ENCODE measurements at places on chromosomes 11 and 22.

DNA sequence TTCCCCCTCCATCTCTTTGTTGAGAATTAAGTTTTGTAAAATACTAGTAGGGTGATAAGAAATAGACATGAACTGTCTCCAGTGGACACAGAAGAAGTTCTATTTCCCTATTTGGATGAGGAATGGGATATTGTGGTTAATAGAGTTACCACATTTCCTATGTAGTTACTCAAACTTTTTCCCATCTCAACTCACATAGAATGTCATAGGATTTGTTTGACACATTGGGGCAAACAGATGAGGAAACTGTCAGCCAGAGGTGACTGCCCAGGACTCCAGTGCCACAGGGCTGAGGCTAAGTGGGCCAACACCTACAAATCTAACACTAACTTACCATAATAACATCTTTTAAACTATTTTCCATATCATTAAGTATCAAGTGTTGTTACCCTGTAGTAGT, 58.3 kb downstream of the CCDC83 start:
- peak; percentile 31 for DNase-seq

DNA sequence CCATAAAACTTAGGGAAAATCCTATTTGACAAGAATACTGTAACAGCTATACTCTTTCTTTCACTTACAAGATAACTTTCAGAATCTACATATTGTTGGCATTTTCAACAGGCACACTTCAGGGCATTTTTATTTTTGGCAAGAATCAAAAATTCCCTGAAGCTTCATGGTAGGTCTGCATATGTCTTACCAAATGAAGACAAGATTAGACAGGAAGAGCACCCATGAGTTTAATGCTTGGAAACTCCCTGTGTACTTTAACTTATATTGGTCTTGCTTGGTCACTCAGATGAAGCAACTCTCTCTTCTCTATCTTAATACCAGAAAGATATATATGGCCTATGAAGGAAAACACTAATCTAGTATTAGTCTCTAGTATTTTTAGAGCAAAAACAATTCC, 137.7 kb downstream of the ATG16L2 start:
- no peak for DNase-seq

DNA sequence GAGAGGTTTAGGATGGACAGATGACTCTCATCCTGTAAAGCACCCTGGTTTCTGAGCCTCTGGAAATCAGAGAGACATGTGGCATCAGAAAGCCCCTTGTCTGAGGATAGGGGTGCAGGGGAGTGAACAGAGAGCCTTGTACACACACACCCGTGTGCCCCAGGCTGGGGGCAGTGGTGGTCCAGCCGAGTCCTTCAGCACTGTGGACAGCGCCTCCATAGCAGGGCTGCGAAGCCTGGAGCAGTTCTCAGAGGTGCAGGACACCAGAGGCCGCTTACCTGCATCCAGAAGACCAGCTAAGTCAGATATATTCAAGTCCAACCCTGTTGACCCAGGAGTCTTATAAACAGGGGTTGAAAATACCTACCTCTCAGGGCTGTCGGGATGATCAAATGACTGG, 11.5 kb upstream of the IGSF9B start:
- no peak for DNase-seq

GRCh38 chr11:606245-606644, 9.5 kb downstream of the IRF7 start:
- no peak for DNase-seq

DNA sequence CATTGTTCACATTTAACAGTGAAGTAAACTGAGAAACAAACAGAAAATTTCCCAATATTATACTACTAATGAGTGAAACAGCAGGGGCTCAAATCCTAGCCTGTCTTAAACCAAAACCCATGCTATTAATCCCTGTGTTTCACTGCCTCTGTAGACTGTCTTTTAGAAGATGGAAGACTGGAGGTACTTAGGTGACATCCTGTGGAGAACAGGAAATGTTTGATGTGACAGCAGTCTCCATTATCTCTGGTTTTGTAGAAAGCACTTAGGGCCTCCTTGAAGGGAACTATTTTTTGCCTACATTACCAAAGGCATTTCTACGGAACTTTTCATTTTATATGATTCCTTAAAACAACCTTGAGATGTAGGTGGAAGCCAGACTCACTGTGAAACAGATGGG, 288.1 kb upstream of the SORL1-AS1 start:
- no peak for DNase-seq

- no peak for DNase-seq
Measured at GRCh38 chr11:123033895-123034294, 28.0 kb downstream of the HSPA8 start.

DNA sequence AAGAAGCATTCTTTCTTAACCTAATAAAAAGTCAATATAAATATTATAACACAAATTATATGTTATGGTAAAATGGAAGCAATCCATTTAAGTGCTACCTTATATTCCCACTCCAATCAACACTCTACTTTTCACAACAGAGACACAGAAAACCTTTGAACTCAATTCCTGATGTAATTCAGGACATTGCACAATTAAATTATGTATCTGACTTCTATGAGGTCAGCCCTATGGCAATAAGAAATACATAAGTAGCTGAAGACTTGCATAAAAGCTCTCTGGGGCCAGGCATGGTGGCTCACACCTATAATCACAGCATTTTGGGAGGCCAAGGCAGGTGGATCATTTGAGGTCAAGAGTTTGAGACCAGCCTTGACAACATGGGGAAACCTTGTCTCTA, 6.8 kb downstream of the OR4D10 start:
- no peak for DNase-seq

- DNase-seq: no peak
Measured at GRCh38 chr11:125235071-125235471, 70.5 kb downstream of the PKNOX2 start.

- DNase-seq: peak; percentile 99
Measured at GRCh38 chr11:73271936-73272679, at the start of gene P2RY6. P2RY6 (plus strand) TSS chr11:73272338; CDS start chr11:73296519, 24,181 bp downstream.

DNA sequence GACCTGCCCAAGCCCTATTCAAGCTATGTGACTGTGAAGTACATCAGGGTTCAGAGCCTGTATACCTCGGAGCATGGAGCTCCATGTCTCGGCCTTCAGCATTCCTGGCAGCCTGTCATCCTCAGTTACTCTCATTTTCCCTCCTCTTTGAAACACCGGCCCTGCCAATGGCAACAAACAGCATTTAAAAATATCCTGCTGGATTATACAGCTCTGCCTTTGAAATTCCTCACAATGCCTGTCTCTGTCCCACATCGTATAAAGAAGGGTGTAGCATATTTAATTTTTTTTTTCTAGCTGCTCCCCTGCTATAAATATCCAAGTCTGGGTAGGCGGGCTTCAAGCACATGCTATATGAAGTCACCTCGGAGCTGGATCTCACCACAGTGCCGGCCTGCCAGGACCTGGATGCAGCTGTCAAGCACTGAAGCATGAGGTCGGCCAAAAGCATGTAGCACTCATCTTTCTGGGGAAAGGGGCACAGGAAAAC, 11.8 kb downstream of the ABTB2 start:
- DNase-seq: no peak

- DNase-seq: peak; percentile 33
Measured at GRCh38 chr11:46669711-46670139, 30.7 kb downstream of the ARHGAP1 start.

GRCh38 chr11:133172349-133172748, 360.0 kb downstream of the OPCML start:
- no peak for DNase-seq

DNA sequence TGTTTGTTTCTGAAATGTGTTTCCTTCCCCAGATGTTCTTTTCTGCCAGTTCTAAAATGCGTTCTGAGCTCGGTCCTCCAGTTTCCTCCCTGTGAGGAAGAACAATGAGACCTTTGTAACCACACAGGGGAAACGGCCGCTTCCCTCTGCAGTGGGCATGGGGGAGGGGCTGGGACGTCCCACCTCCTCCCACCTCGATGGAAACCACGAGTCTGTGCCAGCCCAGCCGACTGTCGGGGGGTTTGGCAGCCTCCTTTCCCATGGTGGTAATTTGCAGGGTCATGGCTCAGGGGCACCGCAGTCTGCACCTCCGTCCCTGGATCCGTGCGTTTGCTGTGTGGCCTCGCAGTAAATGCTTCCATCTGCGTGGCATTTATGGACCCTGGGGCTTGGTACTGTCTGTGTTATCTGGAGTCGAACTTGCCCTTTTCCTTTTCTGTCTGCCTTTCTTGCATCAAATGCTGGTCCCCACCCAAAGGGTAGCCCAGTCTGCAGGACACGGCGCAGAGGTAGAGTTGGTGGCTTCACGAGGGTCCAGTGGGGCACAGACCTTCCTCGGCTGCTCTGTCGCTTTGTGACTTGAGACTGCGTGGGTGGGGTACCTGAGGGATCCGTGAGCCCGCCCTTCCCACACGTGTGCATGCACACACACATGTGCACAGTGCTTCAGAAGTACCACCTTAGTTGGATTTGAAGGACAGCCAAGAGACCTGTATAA, 16.1 kb downstream of the LRP5 start:
- DNase-seq: peak; percentile 77

GRCh38 chr11:79708319-79708932, 267.6 kb upstream of the TENM4 start:
- DNase-seq: peak; percentile 69

DNA sequence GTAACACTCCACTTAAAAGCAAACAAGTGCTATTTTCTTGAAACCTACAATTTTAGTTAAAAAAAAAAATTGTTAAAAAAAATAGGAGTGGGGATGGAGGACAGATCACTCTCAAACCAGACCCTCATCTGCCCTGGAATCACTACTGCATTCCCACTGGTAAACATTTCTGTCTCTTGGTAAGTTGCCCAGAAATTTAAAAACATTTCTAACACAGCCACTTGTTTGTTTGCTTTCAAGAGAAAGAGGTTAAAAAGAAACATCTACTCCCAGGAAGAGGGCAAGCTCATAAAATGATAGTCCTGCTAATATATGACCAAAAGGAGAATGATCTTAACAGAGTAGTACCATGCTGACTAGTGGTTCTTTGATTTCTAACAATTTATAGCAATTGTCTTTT, 83.3 kb downstream of the SGSM3 start:
- DNase-seq: no peak

DNA sequence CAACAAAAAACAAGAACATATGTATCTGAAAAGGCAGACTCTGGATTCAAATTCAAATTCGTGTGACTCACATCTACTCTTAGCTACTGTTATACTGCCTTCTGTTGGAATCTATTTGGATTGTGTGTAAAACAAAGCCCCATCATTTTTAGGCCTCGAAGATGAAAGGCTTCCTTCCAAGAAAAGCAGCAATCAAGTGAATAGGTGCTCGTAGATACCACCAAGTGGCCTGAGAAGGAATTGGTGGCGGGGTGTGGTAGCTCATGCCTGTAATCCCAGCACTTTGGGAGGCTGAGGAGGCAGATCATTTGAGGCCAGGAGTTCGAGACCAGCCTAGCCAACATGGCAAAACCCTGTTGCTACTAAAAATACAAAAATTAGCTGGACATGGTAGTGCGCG, 4.2 kb downstream of the GRAMD1B start:
- no peak for DNase-seq

GRCh38 chr11:122769126-122769780, 69.0 kb upstream of the CRTAM start:
- no peak for DNase-seq

DNA sequence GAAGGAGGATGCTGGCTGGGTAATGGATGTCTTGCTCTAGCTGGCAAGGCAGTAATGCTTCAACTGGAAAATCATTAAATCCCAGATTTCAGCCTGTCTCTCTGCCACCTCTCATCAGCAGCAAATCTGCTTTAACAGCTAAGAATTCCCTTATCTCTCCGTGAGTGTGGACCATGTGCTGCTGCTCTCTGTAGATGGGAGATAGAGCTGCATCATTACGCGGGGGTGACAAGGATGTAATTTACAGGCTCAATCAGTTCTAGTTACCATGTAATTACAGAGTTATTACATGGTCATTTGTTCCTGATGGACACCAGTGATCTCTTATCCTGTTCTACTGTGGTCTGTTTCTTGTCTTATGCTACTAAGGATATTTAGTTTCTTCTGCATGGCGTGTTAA, 665.4 kb downstream of the NTM start:
- no peak for DNase-seq

- DNase-seq: no peak
Measured at GRCh38 chr22:26236991-26237390, 67.7 kb downstream of the SEZ6L start.

GRCh38 chr11:107991868-107992414, 16.8 kb upstream of the CUL5 start:
- no peak for DNase-seq

DNA sequence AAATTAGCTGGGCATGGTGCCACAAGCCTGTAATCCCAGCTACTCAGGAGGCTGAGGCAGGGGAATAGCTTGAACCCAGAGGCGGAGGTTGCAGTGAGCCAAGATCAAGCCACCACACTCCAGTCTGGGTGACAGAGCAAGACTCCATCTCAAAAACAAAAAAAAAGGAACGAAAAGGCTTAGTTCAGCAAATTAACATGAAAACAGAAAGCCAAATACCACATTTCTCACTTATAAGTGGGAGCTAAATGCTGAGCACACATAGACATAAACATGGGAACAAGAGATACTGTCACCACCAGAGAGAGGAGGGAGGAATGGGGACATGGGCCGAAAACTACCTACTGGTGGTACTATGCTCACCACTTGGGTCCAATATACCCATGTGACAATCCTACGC, 38.6 kb downstream of the SCGB1A1 start:
- DNase-seq: no peak

GRCh38 chr11:90646266-90646665, 423.4 kb upstream of the CHORDC1 start:
- no peak for DNase-seq

DNA sequence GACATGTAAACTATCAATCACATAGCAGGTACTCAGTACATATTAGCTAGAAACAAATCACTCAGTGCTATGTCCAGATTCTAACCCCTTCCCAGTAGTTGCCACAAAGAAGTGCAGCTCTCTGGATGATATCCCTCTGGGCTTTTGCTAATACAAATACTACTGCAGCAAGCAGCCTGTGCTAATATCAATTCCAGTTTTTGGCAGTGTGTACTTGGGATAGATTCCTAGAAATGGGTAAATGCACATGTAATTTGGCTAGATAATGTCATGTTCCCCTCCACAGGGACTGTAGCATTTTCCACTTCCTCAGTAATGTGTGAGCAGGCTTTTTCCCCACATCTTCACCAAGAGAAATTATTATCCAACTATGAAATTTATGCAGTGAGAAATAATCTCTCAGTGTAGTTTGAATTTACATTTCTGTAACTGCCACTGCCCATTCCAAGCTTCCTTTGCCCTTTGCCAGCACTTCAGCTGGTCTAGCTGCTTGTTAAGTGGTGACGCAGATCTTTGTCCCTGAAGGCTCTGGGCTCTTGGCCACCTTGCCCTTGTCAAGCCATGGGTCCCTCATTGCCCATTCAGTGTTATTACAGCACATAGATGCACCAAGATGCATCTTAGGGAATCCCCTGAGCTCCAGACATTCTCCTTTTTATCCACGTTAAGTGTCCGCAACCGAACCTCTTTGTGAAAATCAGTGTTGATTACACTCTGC, 107.1 kb upstream of the CLPB start:
- no peak for DNase-seq

DNA sequence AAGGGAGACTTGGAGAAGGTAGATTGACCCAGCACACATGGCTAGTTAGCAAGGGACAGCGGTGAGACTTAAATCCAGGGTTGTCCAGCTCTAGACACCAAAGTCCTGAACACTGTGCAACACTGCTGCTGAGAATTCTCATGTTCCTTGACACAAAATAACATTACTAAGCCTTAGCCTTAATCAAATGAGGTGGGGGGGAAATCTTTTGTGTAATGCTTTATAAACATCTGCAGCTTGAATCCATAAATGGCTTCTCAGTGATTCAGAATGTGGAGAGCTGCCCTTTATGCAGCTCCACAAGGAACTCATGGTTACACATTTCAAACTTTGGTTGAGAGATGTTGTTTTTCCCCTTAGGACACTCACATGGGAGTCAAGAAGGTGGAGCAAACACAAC, 80.0 kb downstream of the CD44 start:
- no peak for DNase-seq

Data from Kasumi-1 (cell line).